Activated T-helper 1 cell treated with anti-CD3 and anti-CD28 coated beads, Interleukin-12 subunit alpha, Interleukin-12 subunit beta, Interleukin-2, Interleukin-4 antibody, amounts not matched to agents 30 ng/mL and 10 ng/mL and 1 ng/mL, durations not matched to agents 14 hours and 24 hours and 36 hours (primary cell): ENCODE measurements at places on chromosomes 1 and 21. TPM values are rescaled to one million over a fixed set of nuclear protein-coding genes. Genes with fewer than 3 reads are reported as not detected.
A peak's percentile ranks its signal among the peaks of the same experiment; 100 is the strongest.

GRCh38 chr1:11784993-11785769, 20.6 kb downstream of the MTHFR start:
- peak; percentile 21 for DNase-seq

RGS8 gene
- total RNA-seq, result not detected in 2 replicates

TTC34 gene
- 1.7 and 1.8 TPM in 2 replicates for total RNA-seq

DNA sequence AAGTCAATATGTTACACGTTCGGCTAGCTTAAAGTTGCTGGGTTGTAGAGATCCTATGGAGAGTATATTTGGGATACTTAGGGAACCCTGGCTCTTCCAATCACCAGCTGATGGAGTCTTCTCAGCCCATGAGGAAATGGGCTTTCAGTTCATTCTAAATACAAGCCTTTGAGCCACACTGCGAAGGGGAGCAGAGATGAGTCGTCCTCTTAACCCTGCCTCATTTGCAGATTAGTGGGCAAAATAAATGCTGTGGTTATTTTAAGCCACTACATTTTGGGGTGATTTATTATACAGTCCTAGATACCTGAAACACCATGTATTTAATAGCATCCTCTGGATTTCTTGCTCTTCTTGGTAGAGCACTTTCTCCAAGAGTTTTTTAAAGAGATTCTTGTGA, 19.0 kb upstream of the VCAM1 start:
- DNase-seq, result no peak

- no peak for DNase-seq
Observed at GRCh38 chr1:240687820-240688219, 75.9 kb upstream of the GREM2 start.

NOTCH2 gene
- 110 and 111 TPM in 2 replicates for total RNA-seq

DNA sequence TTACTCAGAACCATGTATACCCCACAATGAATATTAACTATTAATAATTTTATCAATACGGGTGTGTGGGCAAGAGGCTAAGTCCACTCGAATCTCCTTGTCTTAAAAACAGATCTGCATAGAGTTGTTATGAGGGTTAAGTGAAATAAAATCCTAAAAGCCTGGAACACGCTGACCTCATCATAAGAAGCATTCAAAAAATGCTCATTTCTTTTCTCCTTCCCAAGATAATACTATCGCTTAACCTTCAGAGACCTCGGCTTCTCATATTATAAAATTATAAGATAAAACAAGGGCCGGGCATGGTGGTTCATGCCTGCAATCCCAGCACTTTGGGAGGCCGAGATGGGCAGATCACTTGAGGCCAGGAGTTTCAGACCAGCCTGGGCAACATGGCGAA, 35.1 kb downstream of the LPAR3 start:
- no peak for DNase-seq

DNA sequence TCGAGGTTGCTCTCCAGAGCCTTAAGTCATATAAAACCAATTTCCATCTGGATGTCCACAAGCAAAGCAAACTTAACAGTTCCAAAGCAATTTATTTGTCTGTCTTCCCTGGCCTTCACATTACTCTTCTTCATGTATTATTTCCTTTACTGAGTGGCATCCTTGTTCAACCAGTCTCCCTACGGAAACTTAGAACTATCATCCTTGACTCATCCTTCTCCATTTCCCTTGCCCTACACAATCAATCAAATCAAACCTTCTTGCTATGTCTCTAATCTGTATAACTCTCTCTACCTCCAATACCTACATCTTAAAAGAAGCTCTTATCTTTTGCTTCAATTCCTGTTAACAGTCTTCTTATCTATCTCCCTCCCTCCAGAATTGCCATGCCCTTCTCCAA, 25.4 kb downstream of the EGLN1 start:
- no peak for DNase-seq

GSTM1 gene
- total RNA-seq, result 77.4 and 86.4 TPM in 2 replicates

- DNase-seq, result no peak
Observed at GRCh38 chr21:34061983-34062382, 11.4 kb upstream of the MRPS6 start.

NUDT17 gene
- total RNA-seq, result 3.0 TPM in 2 replicates

CAMSAP2 gene
- 0.83 and 1.3 TPM in 2 replicates for total RNA-seq

BSND gene
- total RNA-seq, result not detected in 2 replicates

DNA sequence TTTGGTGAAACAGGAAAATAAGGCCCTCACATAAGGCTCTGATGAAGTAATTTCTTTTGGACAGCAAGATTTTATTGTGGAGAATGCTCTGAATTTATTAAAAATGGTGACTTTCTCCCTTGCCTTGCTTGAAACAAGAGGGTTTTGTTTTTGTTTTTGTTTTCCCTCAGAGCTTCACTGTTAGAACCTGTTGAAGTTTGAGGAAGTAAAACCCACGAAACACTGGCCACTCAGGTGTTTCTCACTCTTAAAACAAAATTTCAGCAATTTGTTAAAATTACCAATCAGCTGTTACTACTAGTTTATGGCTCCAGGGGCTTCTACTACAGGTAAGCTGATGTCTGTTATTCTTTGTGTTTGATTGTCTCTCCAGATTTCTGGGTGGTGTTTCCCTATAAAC, 112.6 kb upstream of the B3GALT2 start:
- no peak for DNase-seq

DNA sequence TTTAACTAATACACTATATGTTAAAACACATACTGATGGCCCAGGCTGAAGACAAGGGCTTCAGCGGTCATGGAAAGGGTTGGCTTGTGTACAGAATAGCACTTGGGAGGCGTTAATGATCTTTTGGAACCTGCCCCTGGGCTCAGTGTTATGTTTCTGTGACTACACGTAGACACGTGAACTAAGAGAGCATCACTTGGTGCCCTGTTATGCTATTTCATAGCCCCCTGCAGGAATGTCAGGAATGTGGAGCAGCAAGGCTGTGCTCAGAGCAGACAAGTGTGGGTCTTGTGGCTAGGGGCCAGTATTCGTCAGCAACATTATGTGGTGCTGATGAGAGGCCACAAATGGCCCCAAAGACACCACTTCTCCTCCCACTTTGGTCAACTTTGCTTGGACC, 132.4 kb downstream of the MAP3K21 start:
- DNase-seq, result no peak

GRCh38 chr21:46161633-46162592, 6.5 kb upstream of the FTCD start:
- no peak for DNase-seq

- DNase-seq, result no peak
Observed at GRCh38 chr1:117231312-117231711, 20.6 kb upstream of the VTCN1 start.

FAM163A gene
- not detected in 2 replicates for total RNA-seq

DNA sequence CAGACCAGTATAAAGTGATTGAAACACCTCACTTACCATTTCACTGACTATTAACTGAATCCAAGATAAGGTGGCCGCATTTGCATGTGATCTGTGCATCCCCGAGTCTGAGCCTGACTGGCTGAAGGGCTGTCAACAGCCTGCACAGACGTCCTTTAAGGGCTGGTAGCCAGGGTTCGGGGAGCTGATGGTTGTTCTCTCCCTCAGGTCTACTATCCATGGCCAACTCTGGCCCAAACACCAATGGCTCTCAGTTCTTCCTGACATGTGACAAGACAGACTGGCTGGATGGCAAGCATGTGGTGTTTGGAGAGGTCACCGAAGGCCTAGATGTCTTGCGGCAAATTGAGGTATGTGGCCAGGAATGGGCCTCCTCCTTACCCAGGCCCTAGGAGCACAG, 14.0 kb downstream of the PPIE start:
- DNase-seq, result no peak

NOS1AP gene
- total RNA-seq, result 0.10 TPM in 1 of 2 replicates, not detected in the other

GRCh38 chr1:10824821-10825540, 28.5 kb upstream of the CASZ1 start:
- no peak for DNase-seq

- DNase-seq, result no peak
Observed at GRCh38 chr1:221760911-221761310, 19.0 kb upstream of the DUSP10 start.

LCE6A gene
- total RNA-seq, result not detected in 2 replicates

HSPA13 gene
- total RNA-seq, result 43.6 and 50.4 TPM in 2 replicates

CTSK gene
- 1.8 and 2.7 TPM in 2 replicates for total RNA-seq

GRCh38 chr21:42509244-42509643, 4.4 kb upstream of the SLC37A1 start:
- no peak for DNase-seq

- no peak for DNase-seq
Observed at GRCh38 chr21:31284797-31285397, 59.2 kb downstream of the TIAM1 start.

- DNase-seq, result no peak
Observed at GRCh38 chr1:227073786-227074185, 133.7 kb downstream of the COQ8A start.

LMO4 gene
- total RNA-seq, result 41.1 and 47.8 TPM in 2 replicates

GRCh38 chr1:227583354-227583753, 20.0 kb downstream of the ZNF678 start:
- no peak for DNase-seq

AJAP1 gene
- not detected in 2 replicates for total RNA-seq

- peak; percentile 86 for DNase-seq
Observed at GRCh38 chr1:206579747-206580437, 32.4 kb downstream of the EIF2D start.

DNA sequence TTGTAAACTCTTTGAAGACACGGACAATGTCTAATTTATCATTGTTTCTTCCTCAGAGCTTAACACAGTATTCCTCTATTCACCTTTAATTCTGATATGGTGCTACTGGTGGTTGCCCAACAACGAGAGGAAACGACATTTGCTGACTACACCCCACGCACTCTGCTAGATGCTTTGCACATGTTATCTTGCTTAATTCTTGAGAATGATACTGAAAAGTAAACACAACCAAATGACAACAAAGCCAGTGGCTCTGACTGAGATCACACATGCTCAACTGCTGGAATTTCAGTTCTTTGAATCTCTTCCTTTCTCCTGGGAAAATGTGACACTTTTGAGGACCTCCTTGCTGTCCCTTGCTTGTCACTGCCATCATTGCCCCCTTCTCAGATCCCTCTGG, 37.2 kb upstream of the DDAH1 start:
- no peak for DNase-seq

OR6K3 gene
- total RNA-seq, result not detected in 2 replicates

DNA sequence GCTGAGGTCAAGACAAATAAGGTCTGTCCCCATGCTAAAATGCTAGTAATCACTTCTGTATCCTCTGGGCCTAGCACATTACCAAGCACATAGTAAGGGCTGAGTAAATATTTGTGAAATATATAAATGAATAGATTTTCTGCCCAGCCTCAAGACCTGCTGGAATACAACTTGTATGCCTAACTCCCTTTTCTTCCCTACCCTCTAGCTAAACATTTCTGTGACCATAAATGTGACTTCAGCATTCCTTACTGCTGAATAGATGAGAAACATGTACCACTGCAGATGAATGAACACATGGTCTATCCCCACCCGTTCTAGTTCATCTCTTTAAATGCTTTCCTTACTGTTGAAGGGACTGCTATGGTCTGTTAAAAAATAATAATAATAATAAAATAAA, 209.0 kb upstream of the HOOK1 start:
- DNase-seq, result no peak

UBE2U gene
- not detected in 2 replicates for total RNA-seq

DNA sequence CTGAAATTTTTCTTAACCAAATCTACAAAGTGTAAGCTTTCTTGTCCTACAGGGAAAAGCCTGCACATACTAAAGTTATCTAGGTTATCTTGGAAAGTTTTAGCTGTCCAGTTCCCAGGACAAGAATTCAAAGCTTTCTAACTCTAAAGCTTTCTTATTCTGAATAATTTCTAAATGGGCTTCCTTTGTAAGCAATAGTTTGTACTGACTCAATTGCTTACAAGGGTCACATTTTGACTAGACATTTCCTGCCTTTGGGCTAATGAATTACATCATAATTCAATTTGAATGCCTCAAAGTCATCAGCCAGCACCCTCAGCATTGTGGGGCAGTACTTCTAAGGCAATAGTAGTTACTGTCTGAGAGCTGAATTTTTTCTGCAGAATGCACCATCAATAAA, 223.0 kb downstream of the LTN1 start:
- no peak for DNase-seq

IL20 gene
- not detected in 2 replicates for total RNA-seq

RUNX1 gene
- total RNA-seq, result 112 and 116 TPM in 2 replicates

PTPN22 gene
- total RNA-seq, result 66.2 and 66.7 TPM in 2 replicates

GJA8 gene
- total RNA-seq, result not detected in 2 replicates

CD84 gene
- total RNA-seq, result 16.3 and 17.2 TPM in 2 replicates

- DNase-seq, result no peak
Observed at GRCh38 chr1:89356658-89357400, 7.0 kb upstream of the GBP6 start.

FOXO6 gene
- not detected in 2 replicates for total RNA-seq
